ENCODE measurements at places on chromosomes 5 and 9.
A peak's percentile ranks its signal among the peaks of the same experiment; 100 is the strongest.

- DNase-seq = peak; percentile 56
These were observed 1.3 kb downstream of the SEMA6A start for GRCh38 chr5:116573279-116573701.

DNA sequence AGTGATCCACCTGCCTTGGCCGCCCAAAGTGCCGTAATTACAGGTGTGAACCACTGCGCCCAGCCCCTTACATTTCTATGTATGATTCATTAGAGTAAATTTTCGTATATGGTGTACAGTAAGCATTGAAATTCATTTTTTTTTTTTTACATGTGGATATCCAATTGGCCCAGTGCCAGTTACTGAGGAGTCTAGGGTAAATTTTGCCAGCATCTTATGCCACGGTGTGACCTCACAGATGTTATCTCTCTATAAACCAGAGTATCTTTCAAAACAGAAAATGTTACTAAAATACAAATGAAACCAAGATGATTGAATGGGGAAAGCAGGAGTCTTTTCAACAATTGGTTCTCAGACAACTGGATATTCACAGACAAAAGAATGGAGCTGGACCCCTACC lies 64.7 kb downstream of the IPPK start:
- DNase-seq = no peak

DNA sequence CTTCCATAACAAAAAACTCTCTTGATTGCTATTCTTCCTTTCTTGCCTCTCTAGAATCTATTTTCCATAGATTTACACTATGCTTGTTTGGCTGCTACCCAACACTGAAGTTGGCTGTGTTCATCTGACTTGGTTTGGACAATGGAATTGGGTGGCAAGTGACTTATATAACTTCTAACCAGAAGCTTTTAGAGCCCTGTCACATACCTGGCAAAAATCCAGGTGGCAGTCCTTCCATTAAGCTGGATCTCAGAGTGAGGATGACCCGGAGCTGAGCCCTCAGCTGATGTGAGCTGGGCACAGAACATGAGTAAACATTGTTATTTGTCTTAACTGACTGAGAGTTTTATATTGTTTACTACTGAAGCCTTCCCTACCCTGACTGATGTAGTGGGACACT lies 225.7 kb downstream of the TLR4 start:
- no peak for DNase-seq

DNA sequence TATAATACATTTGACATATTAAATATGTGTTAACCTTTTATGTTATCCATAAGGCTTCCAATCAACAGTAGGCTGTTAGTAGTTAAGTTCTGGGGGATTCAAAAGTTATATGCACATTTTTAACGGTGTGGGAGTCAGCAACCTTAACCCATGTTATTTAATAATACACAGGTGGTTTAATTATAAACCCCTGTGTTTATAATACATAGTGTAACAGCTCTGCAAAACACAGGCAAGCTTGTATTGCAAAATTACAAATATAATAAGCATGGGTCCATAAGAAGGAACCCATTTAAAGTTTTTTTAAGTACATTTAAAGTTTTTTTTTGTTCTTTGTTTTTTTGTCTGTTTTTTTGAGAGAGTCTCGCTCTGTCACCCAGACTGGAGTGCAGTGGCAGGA lies 14.5 kb upstream of the RAD23B start:
- no peak for DNase-seq

GRCh38 chr5:31477516-31477915 lies 54.4 kb downstream of the DROSHA start:
- DNase-seq = no peak

GRCh38 chr9:16530669-16531642 lies 339.5 kb downstream of the BNC2 start:
- DNase-seq = no peak

- no peak for DNase-seq
These were observed 4.9 kb upstream of the OLFM1 start for GRCh38 chr9:135082536-135082935.

GRCh38 chr9:128972956-128973355 lies 25.5 kb downstream of the NUP188 start:
- DNase-seq = no peak

- no peak for DNase-seq
These were observed 10.2 kb downstream of the NCS1 start for GRCh38 chr9:130182381-130182909.

GRCh38 chr5:82734347-82734746 lies 342.8 kb downstream of the TMEM167A start:
- DNase-seq = no peak

DNA sequence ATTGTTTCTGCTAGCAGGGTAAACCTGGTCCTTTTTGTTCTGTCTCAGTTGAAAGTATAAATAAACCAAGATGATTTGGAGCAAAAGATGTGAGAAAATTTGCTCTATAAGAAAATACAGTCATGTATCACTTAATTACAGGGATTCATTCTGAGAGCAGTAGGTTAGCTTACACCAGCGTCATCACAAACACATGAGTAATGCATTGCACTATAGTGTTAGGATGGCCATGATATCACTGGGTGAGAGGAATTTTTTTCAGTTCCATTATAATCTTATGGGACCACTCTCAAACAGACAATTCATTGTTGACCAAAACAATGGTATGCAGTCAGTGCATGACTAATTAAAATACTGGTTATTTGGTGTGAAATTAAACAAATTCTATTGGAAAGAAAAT lies 430.9 kb downstream of the CHSY3 start:
- DNase-seq = no peak

- no peak for DNase-seq
These were observed 53.6 kb upstream of the SIMC1 start for GRCh38 chr5:176184608-176185132.

GRCh38 chr5:25119650-25120049 lies 474.9 kb upstream of the CDH10 start:
- no peak for DNase-seq

DNA sequence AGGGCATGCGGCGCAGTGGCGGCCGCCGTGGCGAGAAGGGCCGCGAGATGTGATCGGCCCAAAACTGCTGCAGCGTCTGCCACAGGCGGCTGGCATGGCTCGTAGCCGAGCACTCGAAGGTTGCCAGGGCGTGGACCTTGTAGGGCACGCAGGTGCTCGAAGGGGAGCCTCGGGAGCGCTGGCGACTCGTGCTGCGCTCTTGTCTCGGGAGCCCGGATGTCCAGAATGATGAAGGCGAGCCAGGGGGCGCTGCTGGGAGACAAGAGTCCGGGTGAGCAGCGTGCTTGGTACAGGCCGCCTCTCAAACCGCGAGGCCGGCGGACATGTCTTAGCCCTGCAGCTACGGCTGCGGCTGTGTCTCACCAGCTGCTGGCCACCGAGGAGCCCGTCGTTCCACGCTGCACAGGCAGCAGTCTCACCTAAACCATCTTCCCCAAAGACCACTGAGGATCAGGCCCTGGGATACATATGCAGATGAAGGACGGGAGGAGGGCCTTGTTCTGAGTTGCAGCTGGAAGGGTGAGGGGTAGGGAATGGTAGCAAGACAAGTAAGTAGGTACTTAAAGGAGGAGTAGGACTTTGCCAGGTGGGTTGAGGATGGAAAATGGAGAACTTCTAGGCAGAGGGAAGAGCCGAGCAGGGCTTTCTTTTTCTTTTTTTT lies 1.7 kb downstream of the CBY3 start:
- DNase-seq = peak; percentile 66

DNA sequence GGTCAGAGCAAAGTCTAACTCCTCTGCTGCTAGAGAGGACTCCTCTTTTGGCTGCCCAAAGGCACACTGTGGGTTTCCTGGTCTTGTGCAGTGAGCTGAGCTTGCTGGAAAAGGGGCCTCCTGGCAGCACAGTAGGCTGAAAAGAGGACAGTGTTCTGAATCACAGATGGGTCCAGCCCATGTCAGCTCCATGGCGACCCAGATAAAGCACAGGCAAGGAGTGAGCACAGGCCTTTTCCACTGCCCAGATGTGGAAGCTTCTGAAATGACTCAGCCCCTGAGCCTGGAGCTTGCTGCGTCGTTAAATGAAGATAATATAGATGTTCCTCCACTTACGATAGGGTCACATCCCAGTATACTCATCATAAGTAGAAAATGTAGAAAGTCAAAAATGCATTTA lies 8.1 kb downstream of the CCDC180 start:
- no peak for DNase-seq

DNA sequence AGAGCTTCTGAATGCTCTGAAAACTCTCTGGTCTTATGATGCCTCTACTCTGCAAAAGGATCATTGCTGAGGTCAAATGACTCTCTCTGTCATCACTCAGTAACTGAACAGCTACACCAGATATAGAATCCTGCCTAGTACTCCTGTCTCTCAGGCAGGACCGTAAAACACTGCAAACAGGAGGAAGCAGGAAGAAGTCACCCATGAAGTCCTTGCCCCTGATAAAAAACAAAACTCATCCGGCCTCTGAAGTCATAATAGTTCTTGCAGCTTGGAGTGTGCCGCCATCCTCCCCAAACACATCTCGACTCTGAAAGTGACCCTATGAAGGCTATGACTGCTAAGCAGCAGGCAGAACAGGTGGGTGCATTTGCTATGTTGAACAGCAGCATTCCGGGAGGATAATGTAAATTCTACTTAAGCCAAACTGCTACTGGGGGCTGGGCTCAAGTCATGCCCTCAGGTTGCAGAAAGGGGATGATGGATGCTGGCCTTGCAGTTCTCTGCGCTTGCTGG lies 81.9 kb upstream of the FAM169A start:
- no peak for DNase-seq

DNA sequence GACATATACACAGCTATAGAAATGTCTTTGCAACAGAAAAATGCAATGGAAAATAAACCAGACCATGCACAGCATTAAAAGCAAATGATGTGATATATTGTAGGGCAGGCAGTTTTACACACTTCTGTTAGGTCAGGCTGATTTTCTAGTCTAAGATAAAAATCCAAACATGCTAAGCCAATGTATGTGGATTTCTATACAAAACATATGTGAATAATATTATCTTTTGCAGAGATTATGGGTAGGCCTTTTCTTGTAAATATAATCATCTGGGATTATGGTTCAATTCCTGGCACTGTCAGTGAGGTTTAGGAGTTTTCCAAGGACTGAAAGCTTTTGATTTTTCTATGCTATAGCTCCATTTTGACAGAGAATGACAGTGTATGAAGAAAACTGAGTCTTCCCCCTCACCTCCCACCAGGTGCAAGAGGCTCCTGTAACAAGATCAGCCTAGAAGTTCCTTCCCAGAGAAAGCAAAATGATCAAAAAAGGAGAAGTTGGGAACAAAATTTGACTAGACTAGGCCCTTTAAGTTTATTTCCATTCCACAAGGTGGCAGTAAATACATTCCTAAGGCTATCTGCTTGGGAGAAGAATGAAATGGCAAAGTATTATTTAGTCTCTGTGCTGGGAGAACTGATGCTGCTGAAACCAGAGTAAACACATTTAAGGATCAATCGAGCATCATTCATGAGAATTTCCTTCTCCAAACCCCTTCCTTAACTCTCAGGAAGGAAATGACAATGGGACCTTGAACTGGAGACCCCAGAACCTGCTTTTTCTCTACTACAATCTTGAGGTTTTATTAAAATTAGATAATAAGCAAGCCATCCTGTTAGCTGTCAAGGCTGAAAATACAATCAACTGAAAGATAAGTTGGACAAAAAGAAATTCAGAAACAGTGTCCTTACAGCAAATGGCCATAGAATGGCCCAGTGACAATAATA lies 133.0 kb upstream of the TUT7 start:
- DNase-seq = no peak

GRCh38 chr5:111227801-111228200 lies 3.6 kb downstream of the CAMK4 start:
- no peak for DNase-seq

DNA sequence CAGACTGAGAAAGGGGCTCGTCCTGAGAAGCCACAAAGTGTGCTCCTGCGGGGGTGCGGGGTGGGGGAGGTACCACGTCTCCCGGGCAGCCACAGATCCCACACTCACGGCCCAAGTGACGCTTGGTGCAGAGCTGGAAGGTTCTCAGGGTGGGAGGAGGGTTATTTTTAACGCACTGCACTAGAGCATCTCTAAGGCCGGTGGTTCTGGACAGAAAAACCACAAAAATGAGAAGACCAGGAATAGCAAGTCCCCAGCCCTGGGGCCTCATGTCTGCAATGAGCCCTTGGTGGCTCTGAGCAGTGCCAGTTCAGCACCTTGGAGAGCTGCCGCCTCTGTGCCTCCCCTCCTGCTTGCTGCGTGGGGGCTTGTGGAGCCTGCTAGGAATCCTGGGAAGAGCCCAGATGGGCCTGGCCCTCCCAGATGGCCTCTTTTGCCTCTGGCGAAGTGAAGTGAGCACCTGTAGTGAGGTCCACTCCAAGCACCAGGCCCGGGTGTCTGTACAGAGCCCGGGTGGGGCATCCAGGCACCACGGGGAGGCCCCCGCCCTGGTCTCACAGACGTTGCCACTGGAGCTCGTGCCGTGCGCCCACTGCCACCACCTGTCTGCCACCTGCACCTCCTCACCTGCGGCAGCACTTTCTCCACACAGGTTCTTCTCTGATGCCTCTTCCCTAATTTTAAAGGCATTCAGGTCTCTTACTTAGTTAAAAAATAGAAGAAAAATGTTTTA lies 48.9 kb upstream of the CACNA1B start:
- DNase-seq = no peak

GRCh38 chr5:173721601-173722232 lies 105.3 kb upstream of the BOD1 start:
- DNase-seq = no peak

- DNase-seq = no peak
These were observed 37.4 kb downstream of the P4HA2 start for GRCh38 chr5:132190161-132190817.

Data from substantia nigra (tissue), 51 donors.